ENCODE measurements at places on chromosomes 4 and X.

GRCh38 chrX:13750812-13751211 lies 16.3 kb downstream of the OFD1 start:
- DNase-seq, result no peak

DNA sequence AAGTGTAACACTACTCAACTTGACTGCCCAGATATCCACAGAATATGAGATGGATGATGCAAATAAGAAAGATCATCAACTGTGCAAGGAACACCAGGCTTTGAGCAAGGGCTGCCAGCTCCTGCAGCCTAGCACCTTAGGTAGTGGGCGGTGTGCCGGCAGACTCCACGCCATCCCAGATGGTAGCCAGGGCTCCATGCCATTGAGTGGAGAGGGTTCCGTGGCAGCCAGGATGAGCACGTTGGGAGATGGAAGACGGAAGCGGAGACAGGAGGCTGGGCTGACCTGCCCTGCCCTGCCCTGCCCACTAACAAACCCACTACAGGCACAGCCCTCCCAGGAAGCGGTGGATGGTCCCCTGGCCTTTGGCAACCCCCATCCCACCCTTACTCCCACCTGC lies 51.9 kb downstream of the TMPRSS11F start:
- no peak for DNase-seq

DNA sequence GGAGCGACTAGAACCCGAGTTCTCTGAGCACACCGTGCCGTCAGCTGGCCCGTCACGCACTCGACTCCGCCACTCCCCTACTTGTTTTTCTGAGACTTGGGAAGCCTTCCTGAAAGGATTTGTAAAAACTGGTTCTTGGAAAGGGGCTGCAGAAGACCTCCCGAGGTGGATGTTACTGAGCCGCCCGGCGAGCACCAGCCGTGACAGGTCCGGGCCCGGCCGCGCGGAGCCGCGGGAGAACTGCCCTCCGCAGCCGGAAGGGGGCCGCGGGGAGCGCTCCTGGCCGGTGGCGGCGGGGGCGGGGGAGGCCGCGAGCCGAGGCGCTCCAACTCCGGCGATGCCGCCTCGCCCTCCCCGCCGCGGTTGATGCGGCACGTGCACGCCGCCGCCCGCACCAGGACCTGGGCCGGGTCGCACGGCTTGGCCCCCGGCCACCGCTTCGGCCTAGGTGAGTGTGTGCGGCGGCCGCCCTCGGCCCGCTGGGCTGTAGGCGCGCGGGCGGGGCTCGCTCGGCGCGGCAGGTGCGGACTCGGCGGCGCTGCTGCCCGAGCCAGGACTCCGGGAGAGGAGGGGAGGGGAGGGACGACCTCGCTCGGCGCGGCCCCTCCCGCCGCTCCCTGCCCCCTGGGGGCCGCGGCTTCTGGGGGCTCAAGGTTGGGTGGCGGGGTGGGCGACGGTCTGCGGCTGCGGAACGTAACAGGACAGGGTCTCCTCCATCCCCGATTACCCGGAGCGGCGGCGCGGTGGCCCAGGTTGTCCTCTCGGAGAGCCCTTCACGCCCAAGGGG lies 1.7 kb downstream of the SPRY1 start:
- DNase-seq, result peak; percentile 20

DNA sequence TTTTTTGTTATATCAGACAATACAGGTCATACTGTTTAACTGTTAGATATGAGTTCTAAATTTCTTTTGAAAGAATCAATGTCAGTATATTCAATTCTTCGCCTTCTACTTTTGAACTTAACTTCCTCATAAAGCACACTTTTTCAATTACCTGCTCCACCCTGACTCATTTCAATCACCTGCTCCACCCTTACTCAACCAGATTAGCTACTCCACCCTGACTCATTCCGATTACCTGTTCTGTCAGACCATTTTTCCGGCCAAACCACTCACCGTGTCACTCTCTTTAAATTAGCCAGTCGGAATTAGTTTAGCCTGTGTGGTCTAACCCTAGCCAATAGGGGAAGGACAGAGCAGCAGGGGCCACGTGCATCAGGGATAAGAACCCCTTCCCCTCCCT lies 751.8 kb upstream of the POU3F4 start:
- DNase-seq, result no peak

DNA sequence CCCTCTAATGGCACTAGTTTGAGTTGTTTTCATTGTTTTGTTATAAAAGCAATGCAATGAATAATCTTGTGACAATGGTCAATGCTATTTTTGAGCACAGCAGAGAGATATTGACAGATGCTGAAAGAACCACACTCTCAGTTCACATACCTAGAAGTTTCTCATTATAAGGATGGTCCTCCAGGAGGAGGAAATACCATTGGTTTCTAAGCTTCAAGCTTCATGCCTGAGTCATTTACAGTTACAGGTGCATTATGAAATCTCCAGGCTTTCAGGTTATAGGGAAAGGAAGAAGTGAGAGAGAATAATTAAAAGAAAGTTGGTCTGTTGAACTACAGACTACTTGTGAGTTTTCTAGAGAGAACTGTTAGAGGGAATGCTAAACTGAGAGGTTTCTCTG lies 75.3 kb downstream of the PWWP3B start:
- no peak for DNase-seq

GRCh38 chr4:14303856-14304255 lies 676.3 kb upstream of the BOD1L1 start:
- no peak for DNase-seq

GRCh38 chrX:53481093-53481492 lies 46.9 kb upstream of the HSD17B10 start:
- DNase-seq, result no peak

- DNase-seq, result no peak
Observed at GRCh38 chr4:89492581-89493071, 185.0 kb upstream of the GPRIN3 start.

- DNase-seq, result no peak
Observed at GRCh38 chr4:109910256-109910655, 2.4 kb upstream of the EGF start.

GRCh38 chr4:98516042-98516440 lies 142.4 kb downstream of the TSPAN5 start:
- no peak for DNase-seq

DNA sequence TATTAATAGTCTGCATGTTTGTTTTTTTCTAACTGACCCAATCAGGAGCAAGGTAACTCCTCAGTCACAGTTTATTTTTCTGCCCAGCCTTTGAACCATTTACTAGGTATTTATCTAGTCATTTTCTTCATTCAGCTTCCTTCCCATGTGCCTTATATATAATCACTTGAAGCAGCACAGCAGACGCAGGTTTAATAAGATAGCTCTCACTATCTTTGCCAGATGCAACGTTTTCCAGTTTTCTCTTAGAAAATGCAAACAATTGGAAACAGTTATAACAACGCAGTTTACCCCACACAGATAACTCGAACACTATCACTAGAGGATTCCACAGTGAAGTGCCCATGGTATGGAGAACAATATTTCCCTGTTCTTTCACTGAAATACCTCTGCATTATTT lies 56.4 kb upstream of the NFKB1 start:
- DNase-seq, result no peak

- no peak for DNase-seq
Observed at GRCh38 chrX:112470551-112470950, 209.2 kb downstream of the LHFPL1 start.

- no peak for DNase-seq
Observed at GRCh38 chr4:26035921-26036320, 121.9 kb downstream of the SMIM20 start.

DNA sequence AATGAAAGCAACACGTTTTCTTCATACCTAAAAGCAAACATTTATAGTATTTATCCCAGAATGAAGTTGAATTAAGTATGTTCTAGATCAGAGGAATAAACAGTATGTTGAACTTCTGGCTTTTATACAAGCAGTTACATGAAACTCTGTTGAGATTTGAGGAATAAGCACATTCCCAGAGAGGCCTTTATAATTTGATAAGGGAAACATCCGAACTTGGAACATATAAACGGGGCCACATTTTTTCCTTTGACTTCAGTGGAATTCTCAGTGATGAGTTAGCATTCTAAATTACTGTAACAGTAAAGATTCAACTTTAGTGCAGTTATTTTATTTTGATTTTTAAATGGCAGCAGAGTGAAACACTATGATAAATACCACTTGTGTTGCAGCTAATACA lies 119.5 kb downstream of the GLRA3 start:
- DNase-seq, result no peak

- DNase-seq, result no peak
Observed at GRCh38 chrX:154490021-154490413, 412 bp downstream of the SLC10A3 start.

- DNase-seq, result no peak
Observed at GRCh38 chr4:40940317-40940741, 190.6 kb downstream of the NSUN7 start.

DNA sequence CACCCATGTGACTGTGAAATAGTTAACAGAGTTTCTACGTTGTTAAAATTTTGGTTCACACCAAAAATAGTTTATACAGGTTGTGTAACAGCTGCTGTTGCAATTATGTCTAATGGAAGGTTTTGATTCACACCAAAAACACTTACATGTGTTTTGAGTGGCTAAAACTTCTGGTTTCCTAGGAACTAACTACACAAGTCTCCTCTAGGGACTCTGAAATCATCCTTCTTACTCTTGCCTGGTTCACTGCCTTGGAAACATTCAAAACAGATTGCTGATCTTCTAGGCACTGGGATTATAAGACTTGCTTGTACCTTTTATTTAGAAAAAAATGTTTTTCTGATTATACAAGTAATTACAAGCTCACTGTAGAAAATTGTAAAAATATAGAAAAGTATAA lies 14.9 kb upstream of the MORC4 start:
- no peak for DNase-seq

GRCh38 chrX:39067866-39068265 lies 266.6 kb downstream of the MID1IP1 start:
- no peak for DNase-seq

GRCh38 chr4:6325788-6326290 lies 56.2 kb downstream of the WFS1 start:
- DNase-seq, result no peak
